NCI-H1436 (cell line): ENCODE measurements at places on chromosomes 5 and 9.

GRCh38 chr5:9339206-9339818, 206.6 kb downstream of the SEMA5A start:
- no peak for DNase-seq

DNA sequence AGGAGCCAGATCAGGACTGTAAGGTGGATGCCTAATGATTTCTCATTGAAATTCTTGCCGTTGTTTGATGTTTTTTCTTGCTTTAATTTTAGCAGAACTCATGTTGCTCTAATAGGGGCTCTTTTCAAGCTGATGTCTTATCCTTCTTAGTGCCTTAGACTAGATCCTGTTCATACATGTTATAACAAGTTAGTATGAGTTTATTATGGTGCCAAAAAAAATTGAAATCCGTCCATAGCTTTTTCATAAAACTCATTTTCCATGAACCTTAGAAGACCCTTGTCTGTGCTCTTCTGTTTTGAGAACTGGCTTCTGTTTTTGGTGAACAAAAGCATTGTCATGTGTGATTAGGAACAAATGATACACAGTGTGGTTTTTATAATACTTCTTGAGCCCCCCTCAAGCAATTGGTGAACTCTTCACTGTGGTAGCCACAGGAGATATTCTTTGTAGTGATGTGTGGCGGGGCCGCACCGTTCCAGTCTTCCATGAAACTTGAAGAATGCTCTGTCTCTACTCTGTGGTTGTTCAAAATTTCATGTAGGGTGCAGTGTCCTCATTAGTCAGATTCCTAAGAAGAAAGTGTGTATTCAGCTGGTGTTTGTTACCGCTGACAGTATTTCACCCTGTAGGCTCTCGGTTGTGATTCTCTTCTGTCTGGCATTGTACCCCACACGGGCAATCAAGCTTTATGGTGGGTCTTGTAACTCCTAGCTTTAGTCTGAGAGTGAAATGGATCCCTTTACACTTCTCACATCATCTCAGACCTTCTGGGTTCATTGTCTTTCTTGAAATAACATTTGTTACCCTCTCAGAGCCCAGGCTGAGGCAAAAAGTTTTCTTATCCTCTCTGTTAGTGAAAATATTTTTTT, 10.7 kb downstream of the OTULIN start:
- DNase-seq, result no peak

GRCh38 chr5:156482818-156483217, 155.9 kb downstream of the SGCD start:
- no peak for DNase-seq

DNA sequence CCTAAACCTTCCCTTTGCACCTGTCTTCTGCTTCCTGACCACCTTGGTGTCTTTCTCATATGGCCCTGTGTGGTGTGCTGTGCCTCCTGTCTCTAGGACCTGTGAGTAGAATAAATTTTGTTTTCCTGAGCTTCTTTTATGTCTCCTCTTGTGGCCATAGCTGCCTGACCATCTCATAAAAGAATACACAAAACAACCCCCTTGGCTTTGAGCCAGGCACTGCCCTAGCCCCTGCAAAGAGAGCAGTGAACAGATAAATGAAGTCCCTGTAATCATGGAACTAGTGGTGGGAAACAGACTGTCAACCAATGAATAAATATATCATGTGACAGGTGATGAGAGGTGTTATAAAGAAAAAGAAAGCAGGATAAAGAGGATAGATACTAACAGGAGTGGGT, 485.1 kb downstream of the CSNK1G3 start:
- DNase-seq, result no peak

DNA sequence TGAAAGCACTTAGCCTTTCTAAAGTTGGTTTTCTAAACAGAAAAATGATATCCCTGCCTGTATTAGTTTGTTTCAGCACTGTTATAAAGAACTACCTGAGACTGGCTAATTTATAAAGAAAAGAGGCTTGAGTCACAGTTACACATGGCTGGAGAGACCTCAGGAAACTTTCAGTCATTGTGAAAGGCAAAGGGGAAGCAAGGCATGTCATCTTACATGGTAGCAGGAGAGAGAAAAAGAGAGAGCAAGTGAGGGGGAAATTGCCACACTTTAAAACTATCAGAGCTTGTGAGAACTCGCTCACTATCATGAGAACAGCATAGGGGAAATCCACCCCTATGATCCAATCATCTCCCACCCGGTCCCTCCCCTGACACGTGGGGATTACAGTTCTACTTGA, 64.9 kb downstream of the FAM170A start:
- no peak for DNase-seq
